ENCODE measurements at places on chromosomes 16 and 17.

DNA sequence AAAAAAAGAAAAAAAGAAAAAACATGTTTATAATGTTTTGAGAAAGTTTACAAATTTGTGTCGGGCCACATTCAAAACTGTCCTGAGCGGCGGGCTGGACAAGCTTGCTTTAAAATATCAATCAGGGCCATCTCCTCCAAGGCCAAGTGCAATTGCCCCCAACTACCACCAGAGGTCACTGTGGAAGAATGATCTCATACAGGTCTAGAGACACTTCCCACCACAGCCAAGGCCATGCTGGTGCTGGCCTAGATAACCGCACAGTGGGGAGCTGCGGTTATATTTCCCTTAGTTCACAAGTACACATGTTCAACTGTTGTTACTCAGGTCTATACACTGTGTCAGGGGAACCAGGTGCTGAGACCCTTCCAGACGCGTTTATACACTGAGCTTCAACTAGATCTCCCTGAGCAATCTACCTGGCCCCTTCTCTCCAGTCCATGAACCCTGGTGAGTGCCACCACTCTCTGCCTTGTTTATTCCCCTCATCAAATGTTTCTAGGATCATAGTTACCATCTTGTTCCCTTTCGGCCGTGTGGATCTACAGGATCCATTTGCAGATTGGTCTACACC lies 83.8 kb upstream of the CCL2 start:
- DNase-seq: peak; percentile 25

GRCh38 chr17:82045936-82046484 lies 5.6 kb downstream of the RFNG start:
- no peak for DNase-seq

GRCh38 chr17:59897090-59897489 lies 4.2 kb downstream of the RPS6KB1 start:
- DNase-seq: no peak

- peak; percentile 24 for DNase-seq
Observed at GRCh38 chr16:3951861-3952736, 71.6 kb upstream of the CREBBP start.

- DNase-seq: peak; percentile 32
Observed at GRCh38 chr16:28292731-28293600, 641 bp downstream of the SBK1 start.

GRCh38 chr16:11743308-11744074 lies 834 bp upstream of the TXNDC11 start:
- DNase-seq: peak; percentile 13

GRCh38 chr17:13583996-13584700 lies 17.6 kb downstream of the HS3ST3A1 start:
- no peak for DNase-seq

DNA sequence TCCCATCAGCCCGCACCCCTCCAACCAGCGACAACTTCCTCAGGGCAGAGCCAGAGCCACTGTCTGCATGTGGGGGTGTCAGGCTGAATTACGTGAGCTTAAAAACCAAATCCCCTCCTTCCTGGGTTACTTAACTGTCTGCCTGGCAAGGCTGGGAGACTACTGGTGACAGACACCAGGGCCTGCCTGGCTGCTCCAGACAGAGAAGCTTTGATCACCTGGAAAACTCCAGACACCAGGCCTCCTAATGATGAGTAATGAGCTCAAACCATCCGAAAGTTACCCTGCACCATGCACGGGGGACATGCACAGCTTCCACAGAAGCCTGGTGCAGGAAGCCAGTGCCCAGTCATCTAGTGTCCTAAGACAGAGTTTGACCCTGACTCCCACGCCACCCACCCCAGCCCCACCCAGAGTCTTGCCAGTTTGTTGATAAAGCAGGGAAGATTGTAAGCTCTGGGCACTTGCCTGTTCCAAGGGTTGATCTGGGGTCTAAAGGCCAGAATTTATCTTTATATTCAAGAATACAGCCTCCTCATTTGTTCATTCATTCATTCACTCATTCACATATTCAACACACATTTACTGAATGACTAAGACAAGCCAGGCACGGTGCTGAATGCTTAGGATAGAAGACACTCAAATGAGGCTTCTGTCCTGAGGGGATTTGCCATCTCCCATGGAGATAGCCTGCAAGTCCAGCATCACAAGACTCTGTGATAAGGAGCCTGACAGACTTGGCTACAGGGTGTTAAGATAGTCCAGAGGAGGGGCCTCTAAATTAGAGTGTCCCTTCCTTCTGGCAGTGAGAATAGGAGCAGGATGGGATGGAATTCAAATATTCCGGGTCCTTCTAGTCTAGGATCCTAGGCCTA lies 7.2 kb upstream of the CCDC182 start:
- DNase-seq: no peak

DNA sequence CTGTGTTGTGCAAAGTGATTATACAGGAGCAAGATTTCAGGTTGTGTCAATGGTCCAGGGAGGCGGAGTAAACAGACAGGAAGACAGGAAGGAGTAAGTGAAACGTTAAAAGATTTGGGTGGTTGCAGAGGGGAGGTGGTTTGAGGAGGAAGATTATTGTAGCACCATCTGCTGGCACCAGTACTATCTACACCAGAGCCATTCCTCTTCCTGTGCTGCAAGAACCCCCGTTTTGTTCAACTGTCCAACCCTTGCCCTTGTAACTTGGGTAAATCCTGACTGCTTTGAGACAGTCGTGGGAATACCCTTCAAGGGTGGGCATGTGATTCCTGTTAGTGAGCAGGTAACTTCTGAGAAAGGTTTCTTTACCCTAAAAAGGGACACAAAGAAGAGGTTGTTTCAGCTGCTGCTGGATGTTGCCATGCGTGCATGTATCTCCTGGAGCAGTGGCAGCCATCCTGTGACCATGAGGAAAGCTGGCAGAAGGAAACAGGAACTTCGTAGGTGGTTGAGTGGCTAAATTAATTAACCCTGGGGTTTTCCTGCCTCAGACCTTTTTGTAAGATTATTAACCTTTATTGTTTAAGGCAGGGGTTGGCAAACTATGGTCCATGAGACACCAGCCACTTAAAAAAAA lies 124.1 kb downstream of the PRKCA start:
- no peak for DNase-seq

GRCh38 chr17:70552982-70553334 lies 383.6 kb downstream of the KCNJ2 start:
- DNase-seq: no peak

DNA sequence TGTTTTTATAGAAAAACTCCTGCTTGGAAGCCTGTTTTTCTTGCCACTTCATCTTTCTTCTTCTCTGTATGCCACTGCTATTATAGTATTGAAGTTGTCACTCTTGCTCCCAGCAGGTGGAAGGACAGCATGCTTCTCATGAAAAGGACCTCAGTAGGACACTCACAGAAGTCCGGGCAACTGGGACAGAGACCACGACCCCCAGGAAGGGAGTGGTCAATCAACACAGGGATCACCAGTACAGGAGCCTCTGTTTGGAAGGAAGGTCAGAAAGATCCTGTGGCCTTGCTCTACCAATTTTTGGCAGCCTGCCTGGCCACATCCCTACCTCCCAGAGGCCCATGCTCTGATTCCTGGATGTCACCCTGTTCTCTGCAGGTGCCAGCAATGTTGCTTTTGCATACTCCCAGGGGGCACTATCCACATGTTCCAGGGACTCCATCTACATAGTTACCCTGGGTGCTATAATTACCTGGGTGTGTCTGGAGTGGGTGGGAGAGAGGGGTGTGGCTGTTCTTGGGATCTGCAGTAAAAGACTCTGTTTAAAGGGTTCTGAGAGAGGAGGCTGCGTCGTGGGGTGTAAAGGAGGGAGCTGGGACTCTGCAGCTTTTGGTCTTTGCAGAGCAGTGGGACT lies 13.7 kb upstream of the AKAP10 start:
- DNase-seq: no peak

GRCh38 chr17:6145946-6146345 lies 75.8 kb downstream of the WSCD1 start:
- no peak for DNase-seq

DNA sequence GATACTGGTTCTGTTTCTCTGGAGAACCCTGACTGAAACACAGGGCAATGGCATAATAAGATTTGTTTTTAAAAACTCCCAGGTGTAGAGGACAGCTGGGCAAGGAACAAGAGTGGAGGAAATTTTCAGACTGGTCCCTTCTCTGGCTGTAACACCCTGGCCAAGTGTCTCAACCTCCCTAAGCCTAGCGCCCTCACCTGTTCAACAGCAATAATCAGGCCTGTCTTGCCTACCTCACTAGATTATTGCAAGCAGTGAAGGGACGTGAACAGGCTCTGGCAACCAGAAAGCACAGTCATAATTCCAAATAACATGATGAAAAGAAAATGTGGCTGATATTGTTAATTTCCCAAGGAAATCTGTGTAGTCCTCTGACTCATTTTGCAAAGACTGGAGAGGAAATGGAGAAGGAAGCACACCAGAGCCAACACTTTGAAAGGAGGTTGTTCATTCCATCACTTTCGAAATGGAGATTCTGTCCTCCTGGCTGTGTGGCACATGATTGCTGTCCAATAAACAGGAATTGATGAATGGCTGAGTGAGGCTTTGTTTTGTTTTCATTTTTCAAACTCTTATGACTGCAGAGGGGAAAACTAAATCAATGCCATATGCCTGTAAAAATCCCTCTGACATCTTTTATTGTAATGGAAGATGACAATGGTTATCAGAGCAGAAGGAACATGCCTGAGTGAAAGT lies 87.5 kb upstream of the HLF start:
- peak; percentile 34 for DNase-seq

GRCh38 chr16:17258848-17259713 lies 211.7 kb downstream of the XYLT1 start:
- DNase-seq: no peak

DNA sequence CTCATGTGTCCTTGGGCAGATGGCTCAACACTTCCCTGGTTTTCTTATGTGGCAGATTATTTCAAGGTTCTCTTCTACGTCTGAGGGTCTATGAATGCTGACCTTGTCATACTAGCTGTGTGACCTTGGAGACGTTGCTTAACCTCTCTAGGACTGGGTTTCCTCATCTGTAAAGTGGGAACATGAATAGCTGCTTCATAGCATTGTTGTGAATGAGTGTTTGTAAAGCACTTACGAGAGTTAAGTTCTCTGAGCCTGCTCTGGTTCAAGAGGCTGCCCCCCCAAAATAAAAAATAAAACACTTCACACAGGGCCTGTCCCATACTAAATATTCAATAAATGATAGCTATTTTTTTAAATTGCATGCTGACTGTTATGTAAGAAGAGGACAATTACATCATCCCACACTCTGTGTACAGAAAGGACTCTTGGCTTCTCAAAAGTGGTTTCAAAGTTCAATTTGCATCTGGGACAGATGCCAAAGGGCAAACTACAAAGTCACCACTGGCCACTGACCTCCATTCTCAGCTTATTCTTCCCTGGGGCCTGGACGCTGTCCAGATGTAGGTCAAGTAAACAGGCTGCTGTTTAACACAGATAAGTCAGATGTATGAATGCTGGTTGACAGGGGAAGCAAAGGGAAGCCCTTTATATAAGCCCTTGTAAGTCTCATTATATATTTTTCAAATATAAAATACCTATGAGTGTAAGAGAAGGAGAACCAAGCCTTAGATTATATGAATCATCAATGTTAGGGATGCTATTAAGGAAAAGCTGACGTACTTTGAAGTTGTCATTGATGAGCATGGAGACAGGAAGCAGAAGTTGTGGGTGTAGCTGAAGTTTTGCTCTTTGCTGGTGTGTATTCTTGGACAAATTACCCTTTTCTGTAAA lies 15.4 kb upstream of the NDEL1 start:
- DNase-seq: no peak

DNA sequence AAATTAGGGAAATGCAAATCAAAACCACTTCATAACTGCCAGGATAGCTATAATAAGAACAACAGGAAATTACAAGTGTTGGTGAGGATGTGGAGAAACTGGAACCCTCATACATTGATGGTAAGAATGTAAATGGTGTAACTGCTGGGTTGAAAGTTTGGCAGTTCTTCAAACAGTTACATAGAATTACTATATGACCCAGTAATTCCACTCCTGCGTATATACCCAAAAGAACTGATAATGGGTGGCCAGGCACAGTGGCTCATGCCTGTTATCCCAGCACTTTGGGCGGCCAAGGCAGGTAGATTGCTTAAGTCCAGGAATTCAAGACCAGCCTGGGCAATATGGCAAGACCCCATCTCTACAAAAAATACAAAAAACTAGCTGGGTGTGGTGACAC lies 4.5 kb upstream of the CMTM4 start:
- no peak for DNase-seq

DNA sequence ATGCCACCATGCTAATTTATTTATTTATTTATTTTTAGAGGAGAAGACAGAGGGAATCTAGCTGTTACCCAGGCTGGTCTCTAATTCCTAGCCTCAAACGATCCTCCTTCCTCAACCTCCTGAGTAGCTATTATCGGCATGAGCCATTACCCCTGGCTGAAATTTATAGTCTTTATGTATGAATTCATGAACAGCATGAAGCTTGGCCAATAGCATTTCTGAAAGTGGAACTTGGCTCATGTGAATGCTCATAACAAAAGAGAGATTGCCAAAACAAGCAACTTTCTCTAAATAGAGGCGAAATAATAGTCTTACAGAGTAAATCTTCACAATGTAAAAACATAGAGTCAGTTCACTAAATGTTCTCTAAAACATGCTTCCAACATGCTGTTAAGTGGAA lies 30.1 kb upstream of the SMURF2 start:
- DNase-seq: no peak

DNA sequence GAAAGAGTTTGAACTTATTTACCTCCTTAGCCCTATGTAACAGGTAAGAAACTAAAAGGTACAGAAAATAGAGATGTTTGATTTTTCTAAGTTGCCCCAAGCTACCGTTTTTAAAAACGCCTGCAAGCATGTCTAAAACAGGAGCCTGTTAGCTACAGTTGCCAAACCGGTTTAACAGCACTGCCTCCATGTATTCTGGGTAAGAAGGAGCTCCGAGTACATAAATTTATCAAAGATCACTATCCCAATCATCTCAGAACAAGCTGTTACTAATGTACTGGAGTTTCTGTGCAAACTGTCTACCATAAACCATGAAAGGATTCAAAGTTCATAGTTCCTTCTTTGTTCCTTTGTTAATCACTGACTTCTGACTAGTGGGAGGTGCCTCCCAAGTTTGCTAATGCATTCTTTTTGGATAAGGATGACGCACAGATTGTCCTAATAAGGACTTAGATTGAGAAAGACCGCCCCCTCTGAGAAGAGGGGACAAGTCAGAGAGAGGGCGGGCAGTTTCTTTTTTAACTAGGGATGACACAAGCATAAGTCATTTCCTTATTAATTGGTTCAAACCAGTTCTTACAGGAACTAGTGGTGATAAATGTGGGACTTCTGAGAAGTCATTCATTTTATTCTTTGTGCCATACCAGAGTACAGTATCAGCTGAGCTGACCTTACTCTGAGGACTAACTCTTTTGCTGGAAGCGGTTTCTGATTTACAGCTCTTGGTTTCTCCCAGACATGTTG lies 55.3 kb downstream of the TUBD1 start:
- peak; percentile 97 for DNase-seq

- DNase-seq: no peak
Observed at GRCh38 chr17:6695565-6695964, 17.6 kb downstream of the SLC13A5 start.
